ENCODE measurements at places on chromosomes 3 and 15.

GRCh38 chr15:96720251-96720650 lies 389.8 kb downstream of the NR2F2 start:
- DNase-seq, result no peak

DNA sequence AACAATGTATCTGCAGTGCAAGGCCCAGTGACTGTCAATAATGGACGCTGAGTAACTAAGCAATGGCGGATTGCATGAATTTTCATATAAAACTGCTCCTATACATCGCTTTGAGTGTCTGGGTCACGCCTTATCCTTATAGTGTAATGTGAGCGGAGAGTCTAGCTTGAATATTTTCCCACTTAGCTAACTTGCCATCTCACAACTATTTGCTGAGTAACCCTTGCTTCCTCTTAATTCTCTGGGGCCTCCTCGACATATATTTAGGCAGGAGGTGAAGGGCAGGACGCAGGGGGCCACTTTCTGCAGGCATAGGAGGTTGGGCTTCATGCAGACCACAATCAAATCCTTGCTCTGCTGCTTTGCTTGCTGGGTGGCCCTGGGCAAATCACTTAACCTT lies 24.0 kb downstream of the ST8SIA2 start:
- no peak for DNase-seq

- DNase-seq, result no peak
Measured at GRCh38 chr15:82105451-82106215, 59.8 kb upstream of the MEX3B start.

GRCh38 chr3:168040607-168041208 lies 55.0 kb downstream of the GOLIM4 start:
- DNase-seq, result no peak

- no peak for DNase-seq
Measured at GRCh38 chr3:153144779-153145178, 17.2 kb upstream of the RAP2B start.

DNA sequence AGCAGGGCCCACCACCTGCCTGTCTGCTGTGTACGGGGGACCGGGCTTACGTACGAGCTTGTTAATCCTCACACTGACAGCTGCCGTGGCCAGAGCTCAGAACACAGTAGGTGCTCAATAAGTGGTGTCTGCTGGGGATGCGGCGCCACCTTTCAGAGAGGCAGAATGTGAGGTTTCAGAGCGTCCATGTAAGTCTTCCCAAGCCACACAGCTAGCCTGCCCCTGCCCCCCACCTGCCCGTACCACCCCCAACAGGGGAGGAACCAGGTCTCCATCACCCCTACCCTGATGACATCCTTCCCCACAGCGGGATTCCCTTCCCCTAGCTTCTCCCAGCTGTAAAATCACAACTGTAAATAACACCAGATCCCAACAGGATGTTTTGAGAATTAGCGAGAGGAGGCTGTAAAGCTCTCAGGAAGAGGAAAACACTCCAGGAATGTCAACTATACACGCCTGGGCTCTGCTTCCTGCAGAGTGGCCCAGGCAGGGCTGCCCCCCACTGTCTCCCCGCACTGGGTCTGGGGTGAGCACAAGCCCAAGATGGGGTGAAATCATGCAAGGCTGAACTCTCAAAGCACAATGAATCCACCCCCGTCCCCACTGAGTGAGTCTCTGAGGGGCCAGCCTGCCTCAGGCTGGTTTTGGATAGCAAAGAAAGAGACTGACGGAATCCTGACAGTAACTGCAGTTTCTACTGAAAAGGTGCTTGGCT lies 250.1 kb upstream of the LYSMD4 start:
- DNase-seq, result no peak

DNA sequence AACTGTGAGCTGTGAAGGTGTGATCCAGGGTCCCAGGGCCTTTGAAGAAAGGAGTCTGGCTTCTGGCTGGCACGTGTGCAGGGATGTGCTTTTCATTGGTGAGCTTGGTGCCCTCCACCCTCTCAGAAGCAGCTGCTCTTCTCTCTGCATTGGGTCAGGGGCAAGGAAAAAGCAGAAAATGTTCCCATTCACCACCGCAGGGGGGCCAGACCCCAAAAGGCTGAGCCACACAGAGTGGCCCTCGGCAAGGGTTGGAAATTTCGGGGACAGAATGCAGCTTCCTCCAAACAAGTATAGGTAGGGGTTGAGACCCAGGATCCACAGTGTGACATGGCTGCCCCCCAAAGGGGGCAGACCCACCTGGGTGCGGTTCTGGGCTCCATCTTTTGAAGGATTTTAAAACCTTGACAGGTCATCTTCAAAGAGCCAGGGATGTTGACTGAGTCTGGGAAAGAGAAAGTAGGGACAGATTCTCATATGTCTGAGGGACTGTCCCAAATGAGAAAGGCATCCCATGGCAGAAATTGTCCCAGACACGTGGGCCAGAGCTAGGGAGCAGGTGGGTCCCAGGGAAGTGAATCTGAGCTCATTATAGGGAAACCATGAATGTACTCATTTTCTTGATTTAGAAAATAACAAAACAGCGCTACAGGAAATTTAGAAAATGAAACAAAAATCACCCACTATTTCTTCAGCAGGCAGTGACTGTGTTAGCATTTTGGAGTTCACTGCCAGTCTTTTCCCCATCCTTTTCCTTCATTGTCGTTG lies 2.7 kb downstream of the CSK start:
- DNase-seq, result no peak

DNA sequence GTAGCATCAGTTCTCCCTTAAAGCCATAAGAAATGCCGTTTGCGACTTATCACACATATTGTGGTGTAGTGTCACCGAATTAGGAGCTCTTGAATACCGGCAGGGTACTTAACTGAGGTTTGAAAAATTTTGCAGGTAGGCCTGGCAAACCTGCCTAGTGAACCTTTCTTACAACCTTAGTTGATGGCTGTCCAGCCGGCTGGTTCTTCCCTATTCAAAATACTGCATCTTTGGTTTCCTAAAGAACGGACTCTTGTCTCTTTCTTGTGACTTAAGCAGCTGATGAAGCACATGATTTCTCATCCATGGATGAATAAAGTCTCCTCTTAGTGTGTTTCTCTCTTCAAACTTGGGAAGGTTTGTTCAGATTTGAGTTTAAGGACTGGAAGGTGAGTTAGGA lies 1.5 kb downstream of the RAB7A start:
- DNase-seq, result no peak

DNA sequence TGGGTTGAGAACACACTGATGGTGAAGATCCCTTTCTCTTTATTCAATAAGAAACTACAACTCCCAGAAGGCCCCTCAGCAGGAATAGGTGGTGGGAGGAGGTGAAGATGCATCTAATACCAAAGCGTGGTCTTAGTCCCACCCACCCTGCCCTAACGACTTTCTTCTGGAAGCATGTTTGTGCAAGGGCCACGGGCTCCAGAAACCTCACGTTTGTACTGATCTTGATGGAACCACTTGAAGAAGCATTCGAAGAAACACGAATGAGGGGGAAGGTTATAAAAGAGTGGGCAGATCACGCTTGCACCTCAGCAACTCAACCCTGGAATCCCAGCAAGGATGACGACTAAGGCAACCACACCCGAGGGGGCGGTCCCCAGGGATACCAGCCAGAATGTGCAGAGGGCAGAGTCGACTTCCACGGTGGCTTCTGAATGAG lies 10.6 kb upstream of the SLC25A36 start:
- DNase-seq, result no peak

DNA sequence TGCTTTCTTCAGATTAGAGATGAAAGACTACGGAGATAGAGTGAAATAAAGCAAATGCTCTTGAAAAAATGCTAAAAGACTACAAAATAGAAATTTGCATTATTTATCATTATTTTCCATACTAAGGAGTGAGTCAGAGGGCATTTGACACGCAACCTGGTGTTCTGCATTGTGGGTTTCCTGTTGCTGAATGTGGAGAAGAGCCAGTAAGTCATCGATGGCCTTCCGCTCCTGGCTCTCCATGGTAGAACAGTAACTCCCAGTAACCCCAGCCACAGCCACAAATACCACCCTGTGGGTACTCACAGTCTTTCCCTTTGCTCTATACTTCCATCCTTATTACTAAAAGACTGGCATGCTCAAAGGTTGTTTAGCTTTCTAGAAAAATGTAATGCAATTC lies 61.5 kb downstream of the CGGBP1 start:
- no peak for DNase-seq

GRCh38 chr3:117606866-117607265 lies 897.3 kb downstream of the TUSC7 start:
- DNase-seq, result no peak

GRCh38 chr15:52803467-52804306 lies 13.6 kb upstream of the ONECUT1 start:
- no peak for DNase-seq

DNA sequence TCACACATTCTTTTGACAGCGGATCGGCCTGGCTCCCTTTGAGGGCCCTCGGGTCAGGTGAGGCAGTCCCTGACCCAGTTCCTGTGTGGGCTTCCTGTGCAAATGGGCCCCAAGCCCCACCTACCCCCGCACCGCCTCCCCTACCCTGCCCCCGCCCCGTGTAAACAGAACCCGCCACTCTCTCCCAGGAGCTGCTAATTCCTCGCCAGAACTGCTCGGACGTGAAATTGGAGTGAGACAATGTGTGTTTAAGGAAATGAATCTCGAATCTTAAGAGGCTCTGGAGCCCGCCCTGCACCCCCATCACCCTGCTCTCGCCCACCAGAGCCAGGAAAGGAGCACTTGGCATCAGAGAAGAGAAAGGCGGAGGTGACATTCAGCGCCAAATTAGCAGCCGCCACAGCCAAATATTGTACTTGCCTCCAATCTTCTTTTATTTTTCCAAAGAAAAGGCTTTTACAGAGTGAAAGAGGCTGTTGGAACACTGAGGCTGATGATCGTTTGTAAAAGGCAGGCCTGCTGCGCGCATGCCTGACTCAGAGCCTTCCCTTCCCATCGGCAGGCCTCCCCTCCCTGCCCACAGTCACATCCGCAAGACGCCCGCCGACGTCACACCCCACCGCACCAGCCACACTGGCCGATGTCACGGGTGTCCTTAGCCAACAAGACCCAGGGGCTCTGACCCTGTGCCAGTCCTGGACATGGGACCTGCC lies 53.1 kb downstream of the CACNA2D2 start:
- DNase-seq, result no peak

DNA sequence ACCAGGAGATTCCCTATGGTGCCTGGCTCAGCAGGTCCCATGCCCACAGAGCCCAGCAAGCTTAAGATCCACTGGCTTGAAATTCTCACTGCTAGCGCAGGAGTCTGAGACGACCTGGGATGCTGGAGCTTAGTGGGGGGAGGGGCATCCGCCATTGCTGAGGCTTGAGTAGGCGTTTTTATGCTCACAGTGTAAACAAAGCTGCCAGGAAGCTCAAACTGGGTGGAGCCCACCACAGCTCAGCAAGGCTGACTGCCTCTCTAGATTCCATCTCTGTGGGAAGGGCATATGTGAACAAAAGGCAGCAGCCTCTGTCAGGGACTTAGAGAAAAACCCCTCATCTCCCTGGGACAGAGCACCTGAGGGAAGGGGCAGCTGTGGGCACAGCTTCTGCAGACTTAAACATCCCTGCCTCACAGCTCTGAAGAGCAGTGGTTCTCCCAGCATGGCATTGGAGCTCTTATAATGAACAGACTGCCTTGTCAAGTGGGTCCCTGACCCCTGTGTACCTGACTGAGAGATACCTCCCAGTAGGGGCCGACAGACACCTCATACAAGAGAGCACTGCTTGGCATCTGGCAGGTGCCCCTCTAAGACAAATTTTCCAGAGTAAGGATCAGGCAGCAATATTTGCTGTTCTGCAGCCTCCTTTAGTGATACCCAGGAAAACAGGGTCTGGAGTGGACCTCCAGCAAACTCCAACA lies 231.5 kb upstream of the SETMAR start:
- no peak for DNase-seq

DNA sequence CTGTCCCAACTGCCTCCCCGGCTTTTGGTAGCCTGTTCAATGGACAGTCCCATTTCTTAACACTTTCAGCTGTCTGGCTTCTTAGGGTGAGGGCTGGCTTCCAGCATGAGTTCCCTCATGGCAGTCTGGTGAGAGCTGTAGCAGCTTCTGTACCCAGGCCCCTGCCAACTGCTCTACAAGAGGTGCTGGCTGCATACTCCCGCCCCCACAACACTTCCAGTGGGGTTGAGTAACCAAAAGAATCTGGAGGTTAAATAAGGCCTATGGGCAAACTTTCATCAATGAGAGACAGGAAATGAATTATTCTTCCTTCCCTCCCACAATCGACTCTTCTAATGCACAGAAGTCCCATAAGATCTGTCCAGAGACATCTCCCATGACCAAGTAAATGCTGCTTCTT lies 145.0 kb downstream of the NEK10 start:
- no peak for DNase-seq

DNA sequence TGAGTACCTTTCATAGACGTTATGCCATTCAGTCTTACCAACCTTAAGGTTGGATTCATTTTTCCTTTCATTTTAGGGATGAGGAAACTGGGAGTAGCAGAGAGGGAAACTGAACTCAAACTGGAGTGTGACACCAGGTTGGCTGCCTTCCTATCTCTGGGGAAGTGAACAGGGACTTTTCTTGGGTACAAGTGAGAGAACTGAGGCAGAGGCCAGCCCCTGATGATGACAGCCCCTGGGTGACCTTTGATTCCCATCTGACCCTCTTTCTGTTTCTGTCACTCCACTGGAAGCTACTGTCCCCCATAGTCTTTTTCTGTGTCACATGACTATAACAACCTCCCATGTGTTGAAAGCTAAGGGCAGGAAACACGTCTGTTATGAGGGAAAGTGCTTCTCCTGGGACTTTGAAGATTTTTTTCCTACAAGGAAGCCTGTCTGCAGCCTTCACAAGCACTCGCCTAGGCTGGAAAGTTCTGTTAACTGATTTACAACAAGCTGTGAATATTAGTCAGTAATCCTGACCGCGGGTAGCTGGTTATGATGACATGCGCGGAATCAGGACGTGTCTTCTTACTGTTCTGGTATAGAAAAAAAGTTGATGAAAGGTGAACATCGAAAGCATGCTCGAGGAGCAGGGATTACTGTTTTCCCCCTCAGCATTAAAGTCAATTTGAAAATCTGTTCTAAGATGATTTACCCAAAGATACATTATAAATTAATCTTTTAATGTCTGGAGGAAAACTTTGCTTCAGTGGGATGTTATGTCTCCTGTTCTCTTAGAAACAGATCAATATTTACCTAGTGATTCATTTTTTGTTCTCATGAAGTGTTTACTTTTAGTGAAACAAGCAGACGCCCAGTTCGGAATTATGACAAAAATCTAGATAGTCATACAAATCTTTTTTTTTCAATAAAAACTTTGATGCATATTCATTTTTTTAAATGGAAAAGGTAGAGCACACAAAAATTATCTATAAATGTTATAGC lies 31.5 kb downstream of the ABHD2 start:
- DNase-seq, result no peak

- no peak for DNase-seq
Measured at GRCh38 chr15:29692527-29692926, 129.7 kb downstream of the TJP1 start.

DNA sequence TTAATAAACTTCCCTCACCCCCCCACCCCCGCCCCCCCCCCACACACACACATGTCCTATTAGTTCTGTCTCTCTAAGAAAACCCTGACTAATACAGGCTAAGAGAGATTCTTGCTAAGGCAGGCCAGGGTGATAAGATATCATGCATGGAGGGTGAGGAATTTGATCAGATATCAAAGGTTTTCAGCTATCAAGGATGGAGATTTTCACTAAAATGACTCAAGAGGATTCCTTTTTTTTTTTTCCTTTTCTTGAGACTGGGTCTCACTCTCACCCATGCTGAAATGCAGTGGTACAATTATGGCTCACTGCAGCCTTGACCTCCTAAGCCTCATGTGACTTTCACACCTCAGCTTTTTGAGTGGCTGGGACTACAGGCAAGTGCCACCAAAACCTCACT lies 14.9 kb upstream of the SENP7 start:
- no peak for DNase-seq

Data from GM12892 (cell line).